Stimulated activated CD4-positive, alpha-beta T cell treated with anti-CD3 and anti-CD28 coated beads, TNF-alpha, amount 100 ng/mL, for 4 hours (primary cell): ENCODE measurements at places on chromosomes 3 and 15.

- DNase-seq: no peak
Measured at GRCh38 chr3:181568248-181568647, 143.5 kb upstream of the SOX2 start.

- no peak for DNase-seq
Measured at GRCh38 chr3:13167064-13167743, 94.0 kb upstream of the IQSEC1 start.

GRCh38 chr3:37456270-37456708 lies 281.9 kb upstream of the LRRFIP2 start:
- DNase-seq: no peak

DNA sequence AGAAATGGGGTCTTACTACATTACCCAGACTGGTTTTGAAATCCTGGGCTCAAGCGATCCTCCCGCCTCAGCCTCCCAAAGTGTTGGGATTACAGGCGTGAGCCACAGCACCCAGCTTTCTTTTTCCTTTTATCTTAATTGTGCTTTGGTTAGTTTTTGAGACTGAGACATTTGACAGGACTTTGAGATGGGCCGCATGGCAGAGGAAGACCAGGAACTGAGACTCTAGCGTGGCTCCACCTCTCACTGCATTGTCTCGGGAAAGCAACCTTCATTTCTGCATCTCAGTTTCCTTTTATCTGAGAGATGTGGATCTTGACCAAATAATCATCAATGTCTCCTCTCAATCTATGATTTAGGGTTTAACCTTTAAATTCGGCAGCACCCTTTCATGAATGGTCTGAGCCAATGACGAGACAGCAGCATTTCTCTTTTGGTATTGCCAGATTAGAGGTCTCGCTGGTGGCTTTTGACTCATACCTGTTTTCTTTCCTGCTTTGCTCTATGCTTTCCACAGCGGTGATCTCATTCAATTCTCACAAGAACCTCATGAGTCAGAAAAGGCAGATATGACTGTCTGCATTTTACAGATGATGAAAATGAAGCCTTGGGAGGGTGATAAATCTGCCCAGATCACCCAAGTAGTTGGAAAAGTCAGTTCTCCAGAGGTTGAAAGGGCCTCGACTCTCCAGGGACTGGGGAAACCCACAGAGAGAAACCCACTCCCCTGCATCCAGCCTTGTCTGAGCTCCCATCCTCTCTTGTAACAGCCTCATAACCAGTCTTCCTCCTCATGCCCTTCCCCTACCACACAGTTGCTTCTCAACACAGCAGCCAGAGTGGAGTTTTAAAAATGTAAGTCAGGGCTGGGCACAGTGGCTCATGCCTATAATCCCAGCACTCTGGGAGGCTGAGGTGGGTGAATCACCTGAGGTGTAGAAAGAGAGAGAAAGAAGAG lies 84.8 kb upstream of the FOXB1 start:
- peak; percentile 17 for DNase-seq

- no peak for DNase-seq
Measured at GRCh38 chr15:64187396-64188191, 24.8 kb upstream of the PPIB start.

GRCh38 chr3:25037049-25037547 lies 391.0 kb upstream of the RARB start:
- DNase-seq: no peak

DNA sequence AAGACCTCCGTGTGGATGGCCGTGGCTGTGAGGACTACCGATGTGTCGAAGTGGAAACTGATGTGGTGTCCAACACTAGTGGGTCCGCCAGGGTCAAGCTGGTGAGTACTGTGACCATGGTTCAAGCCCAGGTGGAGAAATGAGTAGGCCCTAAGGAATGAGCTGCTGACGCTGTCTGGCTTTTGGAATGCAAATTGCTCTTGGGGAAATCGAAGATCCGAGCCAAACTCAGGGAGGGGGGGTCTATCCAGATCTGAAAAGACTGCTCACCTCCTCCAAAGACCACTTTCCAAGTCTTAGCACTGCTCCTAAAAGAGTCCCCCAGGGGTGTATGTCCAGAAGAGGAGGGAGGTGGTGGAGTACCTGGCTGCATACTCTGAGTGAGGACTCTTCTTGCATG lies 13.1 kb downstream of the EXOSC7 start:
- DNase-seq: no peak

- no peak for DNase-seq
Measured at GRCh38 chr15:41154412-41154811, 38.3 kb upstream of the INO80 start.

- peak; percentile 62 for DNase-seq
Measured at GRCh38 chr15:41558400-41559238, at the start of gene TYRO3. Gene TYRO3 (plus strand): TSS chr15:41559212. CDS start chr15:41559258, 46 bp downstream.

DNA sequence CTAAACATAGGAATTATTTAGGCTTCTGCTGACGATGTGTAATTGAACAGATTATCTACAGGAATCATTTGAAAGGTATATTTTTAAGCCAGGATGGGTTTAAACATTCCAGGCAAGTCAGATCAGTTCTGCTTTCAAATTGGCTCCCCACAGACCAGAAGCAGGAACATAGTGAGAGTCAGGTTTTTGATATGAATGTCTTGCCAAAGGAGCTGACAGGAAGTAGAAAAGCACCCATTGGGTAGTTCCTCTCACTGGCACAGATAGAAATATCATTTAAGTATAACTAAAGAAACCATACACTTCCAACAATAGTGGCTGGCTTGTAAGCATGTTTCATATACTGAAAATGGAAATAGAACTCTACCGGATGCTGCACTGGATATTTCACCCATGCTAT lies 95.2 kb downstream of the CLDN1 start:
- no peak for DNase-seq

DNA sequence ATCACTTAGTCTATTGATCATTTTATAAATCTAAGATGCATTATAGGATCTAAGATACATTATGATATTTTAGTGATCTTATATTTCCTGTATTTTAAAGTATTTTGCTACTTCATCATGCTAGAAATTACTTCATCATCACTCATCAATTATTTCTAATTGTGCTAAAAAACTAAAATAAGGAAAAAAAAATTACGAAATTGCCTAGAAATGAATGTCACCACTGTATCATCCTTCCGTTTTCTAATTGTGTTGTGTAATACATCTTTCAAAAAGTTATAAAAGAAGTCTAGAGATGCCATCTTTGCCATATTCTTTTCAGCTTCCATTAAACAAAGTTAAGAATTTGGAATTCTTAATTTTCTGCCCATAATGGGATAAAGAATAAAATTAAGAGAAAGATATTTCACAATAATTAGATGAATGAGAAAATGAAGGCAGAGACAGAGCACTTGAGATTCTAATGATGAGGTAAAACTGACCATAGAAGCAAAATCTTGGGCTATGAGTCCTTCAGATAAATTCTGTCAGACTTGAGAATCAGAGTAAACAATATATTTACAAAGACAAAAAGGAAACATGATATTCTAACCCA lies 48.8 kb downstream of the ALDH1A2 start:
- no peak for DNase-seq

- no peak for DNase-seq
Measured at GRCh38 chr3:5423076-5423475, 235.6 kb downstream of the EDEM1 start.

DNA sequence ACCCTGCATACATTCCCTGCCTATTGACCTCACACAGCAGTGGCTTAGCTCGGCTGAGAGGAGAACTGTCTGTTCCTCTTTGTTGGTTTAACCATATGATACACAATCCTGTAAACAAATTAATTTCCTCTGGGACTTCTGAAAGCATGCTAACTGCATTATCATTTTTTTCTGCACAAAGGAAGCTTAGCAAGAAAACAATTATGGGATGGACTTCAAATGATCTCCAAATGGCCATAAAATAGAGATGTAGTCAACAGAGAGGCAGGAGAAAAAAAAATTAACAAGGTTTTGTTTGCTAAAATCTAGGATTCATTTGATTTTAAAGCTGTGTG lies 14.4 kb upstream of the TMC3 start:
- no peak for DNase-seq

DNA sequence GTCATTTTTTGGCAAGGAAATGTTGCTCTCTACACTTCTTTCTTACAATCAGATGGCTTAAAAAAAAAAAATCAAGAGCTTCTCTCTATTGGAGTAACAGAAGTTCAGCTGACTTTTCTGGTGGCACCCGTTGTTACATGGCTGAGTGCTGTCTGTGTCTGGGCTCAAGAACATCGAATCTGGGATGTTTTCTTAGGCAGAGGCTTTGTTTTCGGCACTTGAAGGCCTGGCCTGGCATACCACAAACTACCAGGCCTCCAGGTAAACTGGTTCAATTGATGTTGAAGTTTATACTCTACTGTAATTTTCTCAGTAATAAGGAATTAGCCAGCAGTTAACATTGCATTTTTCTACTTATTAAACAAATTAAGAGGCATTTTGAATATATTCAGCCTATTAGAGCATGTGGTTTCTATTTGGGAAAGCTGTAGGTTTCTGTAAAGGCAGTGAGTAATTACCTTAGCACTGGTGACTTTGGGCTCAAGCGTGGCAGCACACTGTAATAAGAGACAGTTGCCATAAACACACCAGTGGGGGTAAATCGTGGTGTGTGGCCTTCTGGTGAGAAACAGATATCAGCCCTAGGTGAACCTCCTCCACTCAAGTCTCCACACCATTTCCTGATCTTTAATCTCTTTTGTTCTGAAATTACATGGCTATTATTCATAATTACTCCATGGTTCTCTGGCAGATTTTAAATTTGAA lies 544.7 kb downstream of the MECOM start:
- no peak for DNase-seq

- DNase-seq: no peak
Measured at GRCh38 chr3:75192146-75192616, 471.9 kb upstream of the FRG2C start.

DNA sequence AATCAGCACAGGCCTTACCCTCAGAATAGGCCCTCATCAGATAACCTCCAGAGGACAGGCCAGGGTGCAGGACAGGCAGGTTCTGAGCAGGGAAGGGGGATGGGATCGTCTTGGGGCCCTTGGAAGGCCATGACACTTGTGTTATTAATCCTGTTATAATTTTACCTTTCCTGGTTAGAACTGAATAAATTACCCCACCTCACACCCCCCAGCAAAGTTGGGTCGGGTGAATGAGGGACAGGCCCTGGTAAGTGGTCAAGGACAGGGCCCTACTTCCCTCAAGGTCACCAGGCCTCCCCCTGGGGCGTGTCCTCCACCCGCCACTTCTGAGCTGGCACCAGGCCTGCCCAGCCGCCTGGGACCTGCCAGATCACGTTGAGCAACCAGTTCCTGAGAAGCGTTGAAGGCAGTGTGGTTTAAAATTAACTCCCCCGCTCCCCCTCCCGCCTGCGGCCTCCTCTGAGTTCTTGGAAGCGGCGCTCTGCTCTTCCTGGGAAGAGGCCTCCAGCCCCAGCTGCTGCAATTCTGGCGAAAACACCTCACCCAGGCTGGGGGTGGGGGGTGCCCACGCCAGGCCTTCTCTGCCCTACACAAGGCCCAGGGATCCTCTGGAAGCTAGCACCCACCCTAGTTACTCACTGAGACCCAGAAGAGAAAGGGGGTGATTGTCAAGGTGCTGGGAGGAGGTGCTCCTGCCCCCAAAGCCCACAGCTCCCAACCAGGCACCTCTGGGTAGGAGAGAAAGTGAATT lies 10.6 kb downstream of the CISH start:
- DNase-seq: peak; percentile 94

DNA sequence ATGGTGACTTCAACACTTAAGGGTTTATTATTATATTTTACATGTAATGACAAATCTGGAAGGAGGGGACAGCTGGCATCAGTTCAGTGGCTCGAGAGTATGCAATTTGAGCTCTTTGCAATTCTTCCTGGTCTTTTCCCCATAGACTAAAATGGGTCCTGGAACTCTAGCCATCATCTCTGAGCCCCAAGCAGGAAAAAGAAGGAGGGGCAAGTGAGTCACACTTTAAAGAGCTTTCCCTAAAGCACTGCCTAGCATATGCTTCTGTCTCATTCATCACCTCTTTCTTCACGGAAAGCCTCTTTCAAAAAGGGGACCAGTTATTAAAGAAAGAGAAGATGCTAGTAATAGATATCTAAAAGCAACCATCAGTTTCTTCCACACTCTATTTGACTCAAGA lies 466.3 kb downstream of the ZIC1 start:
- DNase-seq: no peak

DNA sequence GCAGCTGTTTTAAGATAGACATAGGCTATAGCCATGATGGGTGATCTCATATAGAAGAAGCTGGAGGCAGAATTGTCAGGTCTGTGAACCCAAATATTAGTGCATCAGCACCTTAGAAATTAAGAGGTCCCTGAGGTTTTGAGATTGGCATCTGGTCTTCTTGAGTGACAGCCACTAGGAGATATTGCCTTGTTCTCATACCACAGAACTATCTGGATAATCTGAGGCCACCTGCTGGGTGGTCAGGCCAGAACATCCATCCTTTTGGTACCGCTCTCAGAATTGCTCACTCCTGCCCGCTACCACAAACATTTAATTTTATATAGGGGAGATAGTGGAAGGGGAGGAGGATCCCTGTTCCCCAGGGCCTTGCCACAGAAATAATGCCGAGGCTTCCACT lies 210.6 kb upstream of the ZPLD1 start:
- DNase-seq: no peak

- DNase-seq: no peak
Measured at GRCh38 chr15:69554279-69554961, 101.8 kb downstream of the RPLP1 start.
